ENCODE measurements at places on chromosomes 11 and 22. TPM values are rescaled to one million over a fixed set of nuclear protein-coding genes. Genes with fewer than 3 reads are reported as not detected.

DNA sequence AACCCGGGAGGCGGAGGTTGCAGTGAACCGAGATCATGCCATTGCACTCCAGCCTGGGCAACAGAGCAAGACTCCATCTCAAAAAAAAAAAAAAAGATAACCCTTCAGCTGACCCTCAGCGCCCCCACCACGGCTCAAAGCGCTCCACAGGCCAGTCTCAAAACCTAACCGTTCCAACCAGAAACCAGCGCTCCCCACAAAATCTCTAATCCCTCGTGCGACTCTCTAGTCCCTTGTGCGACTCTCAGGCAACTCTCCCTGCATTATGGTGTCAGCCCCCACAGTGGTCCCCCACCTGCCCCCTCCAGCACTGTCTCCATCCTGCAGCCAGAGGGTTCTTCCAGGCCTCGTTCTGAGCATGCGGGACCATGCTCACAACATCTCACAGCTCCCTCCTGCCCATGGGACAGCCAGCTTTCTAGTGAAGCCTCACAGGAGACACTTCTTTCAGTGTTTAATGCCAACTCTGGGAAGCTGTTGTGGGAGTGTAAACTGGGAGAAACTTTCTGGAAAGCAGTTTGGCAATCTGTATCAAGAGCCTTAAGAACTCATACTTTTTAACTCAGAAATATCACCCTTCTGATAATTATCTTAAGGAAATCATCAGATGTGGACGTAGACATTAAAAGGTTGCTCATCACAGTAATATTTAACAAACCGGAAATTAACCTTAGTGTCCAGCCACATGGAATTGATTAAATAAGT, 4.2 kb upstream of the RASGRP2 start:
- no peak for DNase-seq

- DNase-seq, result peak; percentile 96
Measured at GRCh38 chr11:113875234-113876073, at the start of gene USP28. Gene USP28 (minus strand): TSS chr11:113875572. CDS start chr11:113875501, 71 bp downstream.

DNA sequence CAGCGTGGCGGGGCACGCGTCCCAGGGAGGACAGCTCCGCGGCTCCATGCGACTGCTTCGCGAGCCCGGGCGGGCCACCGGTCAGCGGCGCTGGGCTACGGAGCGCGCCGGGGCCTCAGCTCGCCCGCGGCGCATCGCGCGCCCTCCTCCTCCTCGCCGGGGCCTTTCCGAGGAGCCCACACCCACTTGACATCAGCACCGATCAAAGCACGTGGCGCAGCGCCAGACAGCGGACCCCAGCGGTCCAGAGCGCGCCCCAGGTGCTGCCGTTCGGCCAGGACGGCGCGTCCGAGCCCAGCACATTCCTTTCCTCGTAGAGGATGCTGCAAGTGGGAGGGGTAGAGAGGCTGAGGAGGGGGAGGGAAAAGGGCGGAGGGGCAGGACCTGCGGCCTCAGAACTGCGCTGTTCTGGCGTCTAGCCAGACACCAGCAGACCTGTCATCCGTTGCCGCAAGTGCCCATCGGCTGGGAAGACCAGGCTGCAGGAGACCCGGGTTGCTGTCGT, 88.6 kb downstream of the PLEKHA7 start:
- DNase-seq, result peak; percentile 48

DNA sequence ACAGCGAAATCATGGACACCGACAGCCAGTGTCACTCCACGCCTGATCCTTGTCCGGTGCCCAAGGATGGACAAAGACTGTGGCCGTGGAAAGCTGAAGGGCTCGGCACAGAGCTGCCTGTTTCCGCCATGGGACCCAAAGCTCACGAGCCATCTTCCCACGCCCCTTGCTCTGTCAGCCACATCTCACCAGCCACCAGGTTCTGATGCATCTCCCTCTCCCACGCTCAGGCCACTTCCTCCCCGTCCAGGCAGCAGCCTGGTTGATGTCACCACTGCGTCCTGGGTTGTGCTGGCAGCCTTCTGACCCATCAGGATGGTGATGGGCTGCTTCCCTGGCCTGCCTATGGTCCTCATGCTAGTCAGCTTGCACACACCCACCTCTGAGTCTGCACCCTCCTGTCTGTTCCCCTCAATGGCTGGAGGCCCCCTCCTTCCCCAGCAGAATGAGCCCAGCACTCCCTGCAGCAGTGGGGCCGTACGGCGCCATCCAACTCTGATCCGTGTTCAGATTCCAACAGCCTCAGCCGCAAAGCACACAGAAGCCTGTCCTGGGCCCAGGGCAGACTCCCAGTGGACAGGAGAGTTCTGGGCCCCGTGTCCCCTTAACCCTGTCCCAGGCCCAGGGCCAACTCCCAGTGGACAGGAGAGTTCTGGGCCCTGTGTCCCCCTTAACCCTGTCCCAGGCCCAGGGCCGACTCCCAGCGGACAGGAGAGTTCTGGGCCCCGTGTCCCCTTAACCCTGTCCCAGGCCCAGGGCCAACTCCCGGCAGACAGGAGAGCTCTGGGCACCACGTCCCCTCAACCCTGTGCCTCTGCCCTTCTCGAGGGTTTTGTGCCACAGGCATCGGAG, 259.5 kb downstream of the BRD1 start:
- DNase-seq, result no peak

GRCh38 chr11:117589063-117589462, 208.0 kb downstream of the DSCAML1 start:
- DNase-seq, result no peak

- DNase-seq, result no peak
Measured at GRCh38 chr11:86625981-86626380, 46.4 kb downstream of the ME3 start.

GRCh38 chr11:789943-790342, at the start of gene CEND1:
Gene CEND1 (minus strand): TSS chr11:790090. CDS start chr11:788576, 1,514 bp downstream.
- DNase-seq, result peak; percentile 86

DNA sequence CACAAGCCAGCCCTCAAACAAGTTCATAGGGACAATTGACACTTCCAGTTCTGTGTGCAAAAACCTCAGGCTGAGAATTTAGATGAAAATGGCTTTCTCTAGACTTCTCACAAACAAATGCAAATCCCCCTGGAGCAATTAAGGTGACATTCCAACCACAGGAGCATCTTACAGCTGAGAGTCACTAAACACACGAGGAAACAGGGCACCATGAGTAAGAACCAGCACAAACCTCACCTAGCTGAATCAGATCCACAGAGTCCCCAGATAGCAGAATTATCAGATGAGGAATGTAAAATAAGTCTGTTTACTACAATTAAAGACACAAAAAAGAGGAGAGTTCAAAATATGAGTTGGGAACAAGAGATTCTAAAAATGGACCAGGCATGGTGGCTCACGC, 51.5 kb downstream of the RTL6 start:
- no peak for DNase-seq

DNA sequence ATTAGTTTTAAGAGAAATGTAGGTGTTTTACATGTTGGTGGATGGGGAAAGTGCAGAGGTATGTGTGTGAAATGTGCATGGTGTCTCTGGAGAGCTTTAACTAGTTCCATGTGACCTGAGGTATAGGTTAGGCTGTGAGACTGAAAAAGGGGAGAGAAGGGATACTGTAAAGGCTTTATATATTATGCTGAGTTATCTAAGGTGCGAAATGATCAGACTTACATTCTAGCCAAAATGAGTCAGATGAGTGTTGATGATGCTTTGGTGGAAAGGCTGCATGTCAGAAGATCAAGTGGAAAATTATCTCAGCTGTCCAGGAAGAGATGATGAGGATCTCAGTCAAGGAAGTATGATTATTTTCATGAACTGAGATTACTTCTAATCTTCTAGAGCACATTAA, 15.8 kb downstream of the ACAT1 start:
- no peak for DNase-seq

- no peak for DNase-seq
Measured at GRCh38 chr11:120182790-120183491, 27.9 kb upstream of the OAF start.

GRCh38 chr11:65377036-65377435, 5.4 kb downstream of the SLC25A45 start:
- no peak for DNase-seq

- DNase-seq, result no peak
Measured at GRCh38 chr11:34290926-34291325, 66.9 kb downstream of the ABTB2 start.

DNA sequence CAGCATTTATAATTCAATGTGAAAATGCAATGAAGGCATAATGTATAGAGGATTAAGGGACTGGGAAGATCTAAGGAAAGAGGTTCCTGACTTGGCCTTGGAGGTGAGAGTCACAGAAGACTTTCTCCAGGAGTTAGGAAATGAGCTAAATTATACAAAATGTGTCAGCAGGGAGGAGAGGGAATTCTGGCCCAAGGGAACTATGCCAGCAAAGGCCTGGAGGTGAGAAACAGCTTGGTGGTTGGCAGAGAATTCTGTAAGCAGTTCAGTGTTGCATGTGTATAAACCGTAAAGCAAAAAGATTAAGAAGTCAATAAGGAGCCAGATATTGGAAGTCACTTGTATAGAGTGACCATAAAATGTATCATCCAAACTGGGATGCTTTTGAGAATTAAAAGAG, 142.2 kb upstream of the SESN3 start:
- no peak for DNase-seq

- DNase-seq, result no peak
Measured at GRCh38 chr11:11499300-11499699, 122.5 kb downstream of the GALNT18 start.

DNA sequence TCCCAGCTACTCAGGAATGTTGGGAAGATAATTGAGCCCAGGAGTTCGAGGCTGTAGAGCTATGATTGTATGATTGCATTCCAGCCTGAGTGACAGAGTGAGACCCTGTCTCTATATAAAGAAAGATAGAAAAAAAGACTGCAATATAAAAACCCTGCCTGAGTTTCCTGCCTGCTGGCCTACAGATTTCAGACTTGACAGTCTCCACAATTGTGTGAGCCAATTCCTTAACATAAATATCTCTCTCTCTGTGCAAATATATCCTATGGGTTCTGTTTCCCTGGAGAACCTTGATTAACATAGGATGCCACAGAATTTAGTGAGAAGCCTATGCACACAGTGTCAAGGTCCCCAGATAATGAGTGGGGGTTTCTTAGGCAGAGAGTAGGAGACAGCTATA, 32.5 kb upstream of the ZBTB44 start:
- no peak for DNase-seq

DNA sequence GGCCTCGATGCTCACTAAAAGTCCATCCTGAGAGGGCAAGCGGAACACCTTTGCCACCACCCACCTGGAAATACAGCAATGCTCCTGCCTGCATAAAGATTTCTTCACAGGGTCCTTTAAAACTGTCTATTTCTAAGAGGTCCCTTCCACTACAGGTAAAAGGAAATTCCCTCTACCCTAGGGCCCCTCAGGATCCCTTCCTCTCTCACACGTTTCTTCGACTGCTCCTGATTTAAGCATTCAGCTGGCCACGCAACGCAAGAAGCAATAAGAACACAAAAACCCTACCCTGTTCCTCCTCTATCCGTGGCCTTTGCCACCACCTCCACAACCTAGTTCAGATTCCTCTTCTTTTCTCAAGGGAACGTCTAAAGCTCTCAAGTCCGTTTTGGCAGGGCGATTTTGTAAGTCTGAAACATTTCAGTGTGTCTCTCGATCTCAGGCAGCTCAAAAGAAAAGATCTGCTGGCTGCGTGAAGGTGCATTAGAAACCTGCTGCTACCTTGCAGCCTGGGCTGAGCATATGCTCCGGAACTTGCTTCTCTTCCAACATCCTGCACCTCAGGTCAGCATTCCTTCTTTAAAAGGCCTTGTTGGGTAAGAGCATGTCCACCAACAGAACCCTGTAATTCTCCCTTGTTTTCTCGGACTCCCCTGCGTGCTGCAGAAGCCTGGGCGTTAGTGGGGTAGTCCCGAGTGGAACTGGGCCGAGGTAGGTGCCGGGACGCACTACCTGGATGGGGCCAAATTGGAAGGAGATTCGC, 1.6 kb downstream of the LGR4 start:
- DNase-seq, result no peak

GRCh38 chr11:71463331-71464211, 10.6 kb downstream of the NADSYN1 start:
- no peak for DNase-seq

DNA sequence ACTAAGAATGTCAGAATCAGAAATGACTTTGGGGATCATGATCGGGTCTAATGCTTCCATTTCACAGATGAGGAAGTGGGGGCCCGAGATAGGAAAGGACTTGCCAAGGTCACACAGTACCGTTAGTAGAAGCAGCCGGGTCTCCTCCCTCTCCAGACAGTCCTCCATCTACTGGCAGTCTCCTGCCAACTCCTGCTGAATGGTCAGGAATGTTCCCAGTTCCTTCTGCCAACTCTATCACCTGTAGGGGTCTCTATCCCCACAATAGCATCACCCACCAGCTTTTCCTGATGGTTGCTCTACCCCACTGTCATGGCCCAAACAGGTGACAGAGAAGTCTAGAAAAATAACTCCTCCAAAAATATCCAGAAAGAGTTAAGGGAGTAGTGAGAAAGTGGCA, 23.9 kb upstream of the CCDC86 start:
- DNase-seq, result no peak

- DNase-seq, result peak; percentile 86
Measured at GRCh38 chr22:38755155-38755910, 465 bp downstream of the SUN2 start.

DNA sequence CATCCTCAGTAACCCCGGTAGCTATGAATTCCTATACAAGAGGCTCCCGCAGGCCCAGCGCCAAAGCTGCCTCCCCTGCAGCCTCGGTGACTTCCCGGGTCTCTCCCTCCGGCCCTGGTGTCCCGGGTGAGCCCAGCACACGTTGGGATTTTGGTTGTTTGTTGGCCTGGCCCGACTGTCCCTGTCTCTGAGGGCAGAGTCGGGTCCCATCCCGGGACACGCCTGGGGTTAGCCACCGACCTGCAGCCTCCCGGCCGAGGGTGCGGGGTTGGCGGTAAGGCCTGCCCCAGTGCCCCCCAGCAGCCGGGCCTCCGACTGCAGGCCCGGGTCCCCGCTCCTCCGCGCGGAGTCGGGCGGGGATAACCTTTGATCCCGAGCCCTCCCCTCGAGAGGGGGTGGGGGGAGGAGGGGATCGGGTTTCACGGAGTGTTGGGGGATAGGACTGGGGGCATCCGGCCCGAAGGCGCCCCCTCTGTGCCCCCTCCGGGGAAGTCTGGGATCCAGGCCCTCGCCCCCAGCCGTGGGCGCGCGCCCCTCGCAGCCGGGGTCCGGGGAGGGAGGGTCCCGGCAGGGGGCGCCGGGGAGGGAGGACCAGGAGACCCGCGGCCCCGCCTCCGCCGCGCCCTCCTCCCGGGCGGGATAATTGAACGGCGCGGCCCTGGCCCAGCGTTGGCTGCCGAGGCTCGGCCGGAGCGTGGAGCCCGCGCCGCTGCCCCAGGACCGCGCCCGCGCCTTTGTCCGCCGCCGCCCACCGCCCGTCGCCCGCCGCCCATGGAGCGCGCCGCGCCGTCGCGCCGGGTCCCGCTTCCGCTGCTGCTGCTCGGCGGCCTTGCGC, at the start of gene FBLN1:
TSS of gene FBLN1 (plus strand) at position 669 of the 835 bp plus-strand sequence. CDS start at position 772, 103 bp downstream.
- DNase-seq, result peak; percentile 60

- no peak for DNase-seq
Measured at GRCh38 chr22:30187529-30188407, 58.8 kb downstream of the LIF start.

Gene IL10RA
- total RNA-seq, result 2.0 TPM

Gene LRRC56
- total RNA-seq, result 1.2 TPM

Gene OR52E8
- not detected for total RNA-seq

Gene TRIM51
- total RNA-seq, result not detected

Gene SLC37A2
- total RNA-seq, result 1.2 TPM

Gene PRAME
- total RNA-seq, result not detected

Gene PLAAT4
- 3.3 TPM for total RNA-seq

Gene PRR33
- not detected for total RNA-seq

Data from frontal cortex (tissue), 4 donors.